Effector CD8-positive, alpha-beta T cell (primary cell): ENCODE measurements at places on chromosomes 11 and 22.

- DNase-seq = no peak
Observed at GRCh38 chr11:90646706-90647105, 423.9 kb upstream of the CHORDC1 start.

DNA sequence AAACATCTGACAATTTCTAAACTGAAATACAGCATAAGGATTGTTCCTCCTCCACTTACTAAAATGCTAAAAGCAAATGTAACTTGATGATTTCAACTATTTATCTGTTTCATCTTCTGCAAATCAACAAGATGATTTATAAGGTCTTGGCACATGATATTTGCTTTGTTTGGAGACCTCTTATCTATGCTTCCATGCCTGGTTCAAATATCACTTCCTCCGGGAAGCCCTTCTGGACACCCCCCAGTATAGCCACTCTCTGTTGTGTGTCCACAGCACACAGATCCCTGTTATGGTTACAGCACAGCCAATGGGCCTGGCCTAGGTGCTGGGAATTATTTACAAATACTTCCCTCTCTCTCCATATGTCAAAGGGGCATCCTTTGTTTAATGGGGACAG is 114.8 kb downstream of the C11orf58 start:
- no peak for DNase-seq

GRCh38 chr11:134862587-134863195 is 450.6 kb upstream of the B3GAT1 start:
- no peak for DNase-seq

DNA sequence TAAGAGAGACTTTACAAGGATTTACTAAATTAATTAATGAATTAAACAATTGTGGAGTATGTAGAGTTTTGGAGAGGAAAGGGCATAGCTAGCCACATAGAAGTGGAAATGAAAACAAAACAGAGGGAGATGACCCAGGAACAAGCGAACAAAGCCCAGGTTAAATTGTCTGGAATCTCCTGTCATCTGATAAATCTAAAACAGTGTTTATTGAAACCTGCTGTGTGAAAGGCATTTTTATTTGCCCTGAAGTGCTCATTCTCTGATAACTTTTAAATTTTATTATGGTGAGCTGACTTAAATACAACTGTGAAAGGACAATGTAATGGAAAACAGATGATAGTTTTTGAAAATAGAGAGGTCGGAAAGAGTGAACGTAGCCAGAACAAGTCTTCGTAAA is 682.8 kb upstream of the KIRREL3 start:
- no peak for DNase-seq

DNA sequence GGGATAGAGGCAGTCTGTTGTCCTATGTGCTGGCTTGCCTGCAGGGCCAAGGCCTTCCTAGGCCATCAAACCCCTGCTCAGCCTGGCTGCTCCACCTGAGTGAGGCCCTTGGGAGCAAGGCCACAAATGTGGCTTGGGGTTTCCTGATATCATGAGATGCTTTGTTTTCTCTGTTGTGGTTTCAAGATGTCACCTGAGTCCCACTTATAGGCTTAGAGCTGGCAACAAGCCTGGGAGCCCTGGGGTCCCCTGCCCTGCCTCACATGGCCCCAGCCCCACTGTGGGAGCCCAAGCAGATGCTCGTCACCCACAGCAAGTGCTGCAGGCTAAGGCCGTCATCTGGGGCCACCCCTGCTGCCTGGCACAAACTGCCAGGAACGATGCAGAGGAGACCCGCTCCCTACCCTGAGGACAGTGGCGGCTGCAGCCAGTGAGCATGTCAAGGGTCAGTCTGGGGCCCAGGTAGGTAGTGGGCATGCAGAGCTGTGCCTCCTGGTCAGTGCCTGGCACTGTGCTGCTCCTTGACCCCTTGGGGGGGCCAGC is 75.4 kb upstream of the KCNQ1OT1 start:
- DNase-seq = no peak
